Ureter (tissue), 1 donor: ENCODE measurements at places on chromosomes 13 and 19. TPM values are rescaled to one million over a fixed set of nuclear protein-coding genes. Genes with fewer than 3 reads are reported as not detected.

ACER1 gene
- not detected for total RNA-seq

ZNF534 gene
- not detected for total RNA-seq

RXFP2 gene
- not detected for total RNA-seq

GGN gene
- 0.86 TPM for total RNA-seq

SIGLEC14 gene
- 4.2 TPM for total RNA-seq

ZNF235 gene
- total RNA-seq = 8.4 TPM

CRLF1 gene
- 7.8 TPM for total RNA-seq

CCDC169 gene
- total RNA-seq = 17.8 TPM

ERICH4 gene
- total RNA-seq = not detected

ATXN8OS gene
- not detected for total RNA-seq

CD22 gene
- total RNA-seq = 4.2 TPM

FFAR2 gene
- 0.36 TPM for total RNA-seq

SIGLEC12 gene
- total RNA-seq = 0.34 TPM

ZNF444 gene
- total RNA-seq = 25.8 TPM

S1PR5 gene
- 4.6 TPM for total RNA-seq

OR10H1 gene
- 0.60 TPM for total RNA-seq

ZIM2 gene
- total RNA-seq = 0.21 TPM

PDE4C gene
- 3.0 TPM for total RNA-seq

NKPD1 gene
- 0.60 TPM for total RNA-seq

NLRP13 gene
- total RNA-seq = not detected

DKKL1 gene
- total RNA-seq = 0.62 TPM

LIN7B gene
- total RNA-seq = 10.4 TPM

HAUS8 gene
- total RNA-seq = 10.8 TPM

ADGRE3 gene
- not detected for total RNA-seq

OR7C1 gene
- not detected for total RNA-seq

C19orf67 gene
- not detected for total RNA-seq

HSH2D gene
- total RNA-seq = 10.6 TPM

MIPEP gene
- total RNA-seq = 24.2 TPM
